ENCODE measurements at places on chromosomes 4 and X.

- DNase-seq, result no peak
These were observed 24.9 kb upstream of the HOPX start for GRCh38 chr4:56705966-56706365.

DNA sequence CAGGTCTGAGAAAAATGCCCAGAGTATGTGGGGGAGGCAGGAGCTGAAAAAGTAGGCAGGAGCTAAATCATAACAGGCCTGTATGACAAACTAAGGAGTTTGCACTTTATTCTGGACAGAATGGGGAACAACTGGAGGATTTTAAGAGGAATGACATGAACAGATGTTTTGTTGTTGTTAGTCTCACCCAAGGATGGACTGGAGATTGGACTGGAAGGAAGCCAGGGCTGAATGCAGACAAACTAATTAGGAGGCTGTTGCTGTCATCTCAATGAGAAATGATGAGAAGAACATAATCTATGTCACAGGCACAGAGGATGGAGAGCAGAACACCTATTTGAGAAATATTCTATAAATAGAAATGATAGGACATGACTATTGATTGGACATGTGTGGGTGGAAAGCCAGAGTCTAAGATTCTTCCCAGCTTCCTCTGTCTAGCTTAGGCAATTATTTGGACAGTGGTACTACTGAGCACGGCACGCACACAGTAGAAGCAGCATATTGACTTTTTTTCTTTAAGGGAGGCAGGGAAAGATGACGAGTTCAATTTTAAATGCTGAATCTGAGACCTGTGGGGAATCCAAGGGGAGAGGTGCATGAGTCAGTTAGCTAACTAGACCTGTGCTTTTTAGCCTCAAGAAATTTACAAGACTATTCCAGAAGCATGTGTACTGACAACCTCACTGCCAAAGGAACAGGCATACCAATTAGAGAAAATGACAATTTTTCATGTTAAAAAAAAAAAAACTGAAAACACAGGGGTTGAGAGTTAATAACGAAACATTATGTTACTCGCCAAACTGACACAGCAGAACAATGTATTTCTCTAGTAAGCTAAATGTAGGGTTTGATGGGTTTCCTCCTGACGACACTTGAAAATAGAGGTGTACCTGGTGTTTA lies 963 bp upstream of the USO1 start:
- no peak for DNase-seq

DNA sequence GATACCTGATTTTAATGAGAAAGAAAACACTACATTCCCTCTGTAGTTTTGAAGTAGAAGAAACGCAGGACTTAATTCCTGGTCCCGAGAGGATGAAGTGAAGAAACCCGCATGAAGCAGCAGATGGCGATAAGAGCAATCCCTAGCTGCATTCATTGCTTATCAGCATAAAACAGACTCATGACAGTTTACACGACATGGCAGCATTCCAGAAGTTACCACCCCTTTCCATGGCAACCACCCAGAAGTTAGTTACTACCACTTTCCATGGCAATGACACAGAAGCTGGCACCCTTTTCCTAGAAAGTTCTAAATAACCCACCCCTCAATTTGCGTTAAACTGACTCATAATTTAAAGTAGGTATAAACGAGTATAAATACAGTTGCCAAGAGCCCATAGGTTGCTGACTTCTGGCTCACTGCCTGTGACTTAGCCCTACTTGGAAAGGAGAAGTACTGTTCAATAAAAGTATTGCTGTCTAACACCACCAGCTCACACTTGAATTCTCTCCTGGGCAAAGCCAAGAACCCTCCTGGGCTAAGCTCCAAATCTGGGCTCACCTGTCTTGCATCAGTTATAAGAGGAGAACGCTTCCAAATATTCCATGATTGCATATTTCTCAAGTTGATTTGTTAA lies 5.5 kb upstream of the XAGE2 start:
- DNase-seq, result no peak

- no peak for DNase-seq
These were observed 855.3 kb downstream of the PCDH7 start for GRCh38 chr4:31575504-31575903.

- no peak for DNase-seq
These were observed 101.4 kb downstream of the GLRA2 start for GRCh38 chrX:14630733-14631132.

DNA sequence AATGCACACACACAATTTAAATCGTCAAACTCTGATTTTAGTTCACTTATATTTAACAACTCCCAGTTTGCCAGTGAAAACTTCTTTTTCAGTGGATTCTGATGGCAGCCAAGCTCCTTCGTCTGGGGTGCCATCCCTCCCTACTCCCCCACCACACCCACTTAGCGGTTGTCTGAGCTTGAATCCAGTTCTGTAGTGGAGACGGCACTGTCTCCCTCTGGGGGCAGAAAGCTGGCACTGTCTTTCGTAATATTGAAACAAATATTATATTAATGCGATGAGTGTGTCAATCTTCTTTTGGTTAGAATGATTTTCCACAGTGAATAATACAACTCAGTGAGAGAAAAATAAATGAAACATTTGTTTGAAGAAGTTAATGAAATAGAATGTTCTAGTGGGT lies 5.4 kb downstream of the MEPE start:
- no peak for DNase-seq

- DNase-seq, result no peak
These were observed 13.8 kb downstream of the NEXMIF start for GRCh38 chrX:74911494-74911893.

DNA sequence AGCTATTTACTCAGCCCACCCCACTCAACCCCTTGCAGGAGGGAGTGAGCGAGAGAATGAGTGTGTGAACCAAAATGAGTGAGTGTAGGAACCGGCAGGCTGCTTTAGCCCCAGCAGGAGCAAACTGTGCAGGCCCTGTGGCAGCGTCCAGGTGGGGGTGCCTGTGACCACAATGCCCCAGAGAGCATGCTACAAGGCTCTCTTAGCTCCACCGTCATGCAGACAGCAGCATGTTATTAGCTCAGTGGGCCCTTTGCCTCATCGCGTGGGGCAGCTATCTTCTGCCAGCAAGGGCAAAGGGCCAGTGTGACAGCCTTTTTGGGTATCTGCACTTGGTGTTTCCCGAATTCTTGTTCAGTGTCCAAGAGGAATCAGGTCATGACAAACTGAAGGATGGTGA lies 271.3 kb downstream of the GPM6A start:
- no peak for DNase-seq

- DNase-seq, result no peak
These were observed 633.0 kb upstream of the FAM241A start for GRCh38 chr4:111512081-111512783.

DNA sequence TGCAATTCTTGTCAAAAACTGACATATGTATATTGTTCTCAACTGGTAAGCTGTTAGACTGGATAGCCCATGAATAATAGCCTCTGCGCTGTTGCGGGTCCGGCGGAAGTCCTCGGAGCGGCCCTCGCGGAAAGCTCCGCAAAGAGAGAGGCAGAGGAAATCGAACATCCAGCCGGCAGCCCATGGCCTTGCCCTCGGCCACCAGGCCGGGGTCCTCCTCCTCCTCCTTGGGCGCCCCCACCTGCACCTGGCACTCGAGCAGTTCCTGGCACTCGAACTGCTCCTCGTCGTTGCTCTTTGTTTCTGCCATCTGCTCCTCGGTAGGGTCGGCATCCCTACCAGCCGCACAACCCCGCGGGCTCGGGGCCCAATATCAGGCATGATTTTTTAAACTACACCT lies 1176.3 kb downstream of the PCDH18 start:
- DNase-seq, result no peak

- DNase-seq, result no peak
These were observed 173.8 kb upstream of the MID1 start for GRCh38 chrX:10794203-10794630.

DNA sequence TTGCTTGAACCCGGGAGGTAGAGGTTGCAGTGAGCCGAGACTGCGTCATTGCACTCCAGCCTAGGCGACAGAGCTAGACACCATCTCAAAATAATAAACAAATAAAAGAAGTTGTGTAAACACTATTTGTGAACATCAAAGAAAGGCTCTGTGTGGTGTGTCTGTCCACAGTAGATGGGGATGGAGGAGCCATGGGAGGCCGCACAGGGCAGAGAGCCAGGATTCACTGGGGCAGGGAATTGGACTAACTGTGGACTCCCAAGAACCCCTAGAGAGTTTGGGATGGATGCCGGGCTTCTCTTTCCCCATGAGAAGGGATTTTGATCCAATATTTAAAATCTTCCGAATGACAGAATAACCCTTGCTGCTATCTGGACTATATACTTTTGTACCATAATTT lies 26.5 kb downstream of the TBC1D1 start:
- no peak for DNase-seq

DNA sequence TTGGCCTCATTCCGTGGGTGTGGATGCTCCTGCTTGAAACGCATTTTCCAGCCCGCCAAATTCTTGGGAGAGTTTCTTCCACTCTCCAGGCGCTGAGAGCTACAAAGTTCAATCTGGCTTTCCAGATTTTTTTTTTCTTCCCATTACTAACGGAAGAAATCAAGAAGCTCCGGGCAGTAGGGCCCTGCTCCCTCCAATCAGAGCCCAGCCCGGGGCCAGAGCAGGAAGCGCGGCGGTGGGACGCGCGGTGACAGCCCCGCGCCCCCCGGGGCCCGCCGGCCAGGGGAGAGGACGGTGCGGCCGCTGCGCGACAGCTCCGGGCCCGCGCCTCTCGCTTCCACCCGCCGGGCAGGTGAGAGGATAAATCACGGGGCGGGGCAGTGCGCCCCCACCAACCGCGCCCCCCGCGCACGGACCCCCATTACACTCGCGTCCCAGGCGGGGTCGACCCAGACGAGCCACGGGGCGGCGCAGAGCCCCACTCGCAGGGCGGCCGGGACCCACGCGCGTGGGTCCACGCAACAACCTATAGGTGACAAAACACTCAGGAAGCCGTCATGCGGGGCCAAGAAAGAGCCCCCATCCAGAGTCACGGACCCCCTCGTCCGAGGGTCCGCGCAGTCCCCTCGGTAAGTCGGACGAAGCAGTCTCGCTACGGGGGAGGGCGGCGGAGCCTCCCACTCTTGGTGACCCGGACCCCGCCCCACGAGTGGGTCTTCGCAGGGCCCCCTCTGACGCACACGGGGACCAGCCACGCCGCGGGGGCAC lies 868 bp downstream of the AFAP1 start:
- no peak for DNase-seq

DNA sequence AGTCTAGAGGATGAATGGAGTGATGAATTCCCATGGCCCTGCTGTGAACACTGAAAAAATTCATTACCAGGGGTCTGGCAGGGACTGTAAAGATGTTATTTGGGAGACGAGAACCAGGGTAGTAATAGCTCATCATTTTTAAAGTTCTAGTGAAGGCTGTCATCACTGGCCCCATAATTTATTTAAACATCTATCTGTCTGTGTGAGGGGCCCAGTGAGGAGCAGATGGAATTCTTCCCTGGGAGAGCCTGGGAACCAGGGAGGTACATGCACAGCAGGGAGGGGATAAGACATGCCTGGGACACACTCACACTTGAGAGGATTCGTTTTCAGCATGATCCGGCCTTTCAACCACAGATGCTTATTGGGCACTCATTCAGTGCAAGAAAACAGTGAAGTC lies 162.0 kb downstream of the PDGFRA start:
- DNase-seq, result no peak

GRCh38 chr4:136909626-136910025 lies 622.7 kb downstream of the PCDH18 start:
- DNase-seq, result no peak

GRCh38 chr4:37836838-37837440 lies 10.5 kb downstream of the PGM2 start:
- no peak for DNase-seq

DNA sequence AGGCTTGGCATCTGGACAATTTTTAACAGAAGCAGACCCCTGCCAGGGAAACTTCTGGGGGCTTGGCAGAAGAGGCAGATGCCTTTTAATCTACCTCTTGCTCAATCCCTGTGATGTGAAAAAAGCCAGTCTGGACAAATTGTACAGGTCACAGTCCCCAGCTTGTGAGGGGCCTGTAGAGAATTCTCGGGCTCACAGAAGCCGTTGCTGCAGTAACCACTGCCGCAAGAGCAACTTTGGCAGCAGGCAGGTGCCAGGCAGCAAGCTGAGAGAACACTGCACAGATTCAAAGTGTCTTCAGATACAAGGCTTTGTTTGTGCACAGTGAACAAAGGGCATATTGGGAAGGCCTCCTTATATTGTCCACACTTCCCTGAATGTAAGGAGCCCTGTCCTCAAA lies 11.7 kb downstream of the GPKOW start:
- DNase-seq, result no peak

- no peak for DNase-seq
These were observed 898.3 kb downstream of the CCSER1 start for GRCh38 chr4:91025241-91026148.

- no peak for DNase-seq
These were observed 29.4 kb downstream of the DTHD1 start for GRCh38 chr4:36310793-36311192.

DNA sequence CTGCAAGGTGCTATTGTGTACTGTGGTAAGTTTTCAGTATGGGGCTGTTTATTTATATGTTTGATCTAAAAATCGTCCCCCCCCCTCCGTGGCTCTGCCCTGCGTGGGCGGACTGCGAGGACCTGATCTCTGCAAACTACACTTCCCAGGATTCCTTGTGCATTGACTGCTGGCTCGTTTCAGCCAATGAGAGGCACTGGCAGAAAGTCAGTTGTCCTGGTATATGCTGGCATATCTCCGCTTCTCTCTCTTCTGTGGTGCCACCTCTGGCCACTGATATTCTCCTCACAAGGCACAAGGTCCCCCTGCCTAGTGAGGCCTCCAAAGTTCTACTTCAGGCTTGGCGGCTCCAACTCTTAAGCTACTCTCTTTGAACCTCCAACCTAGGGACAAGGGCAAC lies 168.8 kb upstream of the ZFP42 start:
- no peak for DNase-seq

- DNase-seq, result no peak
These were observed 220.7 kb downstream of the ANTXR2 start for GRCh38 chr4:79852305-79852730.

- no peak for DNase-seq
These were observed 276.0 kb downstream of the UNC5C start for GRCh38 chr4:95272797-95273196.

GRCh38 chrX:112545051-112545450 lies 134.7 kb downstream of the LHFPL1 start:
- no peak for DNase-seq

- no peak for DNase-seq
These were observed 69.8 kb downstream of the TMEM131L start for GRCh38 chr4:153535772-153536513.

DNA sequence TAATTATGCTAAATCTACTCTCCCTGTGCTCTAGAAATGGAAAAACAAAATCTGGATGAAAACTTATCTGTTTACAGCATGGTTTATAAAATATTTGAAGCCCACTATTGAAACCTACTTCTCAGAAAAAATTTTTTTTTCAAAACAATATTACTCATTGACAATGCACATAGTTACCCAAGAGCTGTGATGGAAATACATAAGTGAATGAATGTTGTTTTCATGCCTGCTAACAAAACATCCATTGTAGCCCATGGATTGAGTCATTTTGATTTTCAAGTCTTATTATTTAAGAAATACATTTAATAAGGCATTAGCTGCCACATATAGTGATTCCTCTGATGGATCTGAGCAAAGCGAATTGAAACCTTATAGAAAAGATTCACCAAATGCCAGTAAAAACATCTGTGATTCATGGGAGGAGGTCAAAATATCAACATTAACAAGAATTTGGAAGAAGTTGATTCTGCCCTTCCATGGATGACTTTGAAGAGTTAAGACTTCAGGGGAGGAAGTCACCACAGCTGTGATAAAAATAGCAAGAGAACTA lies 144.7 kb upstream of the HHIP start:
- no peak for DNase-seq

- DNase-seq, result no peak
These were observed 55.4 kb downstream of the HUWE1 start for GRCh38 chrX:53631156-53631555.
